Cerebellum (tissue), 4 donors: ENCODE measurements at places on chromosomes 1 and 21. TPM values are rescaled to one million over a fixed set of nuclear protein-coding genes. Genes with fewer than 3 reads are reported as not detected.

CCDC190 gene
- total RNA-seq = not detected

MAP10 gene
- 4.4 TPM for total RNA-seq

BARHL2 gene
- 1.5 TPM for total RNA-seq

BTBD19 gene
- total RNA-seq = 2.4 TPM

OR2T10 gene
- not detected for total RNA-seq

HCRTR1 gene
- total RNA-seq = 0.64 TPM

RIPPLY3 gene
- total RNA-seq = 0.73 TPM

ACKR1 gene
- 4.2 TPM for total RNA-seq

DYNLT5 gene
- 14.9 TPM for total RNA-seq

SLC35D1 gene
- 14.2 TPM for total RNA-seq

CD48 gene
- 0.45 TPM for total RNA-seq

EXTL1 gene
- total RNA-seq = 2.3 TPM

RTCA gene
- total RNA-seq = 37.3 TPM

PRAMEF11 gene
- not detected for total RNA-seq

PBX1 gene
- total RNA-seq = 107 TPM

MANEAL gene
- total RNA-seq = 23.2 TPM

ETNK2 gene
- total RNA-seq = 14.6 TPM

TEX38 gene
- total RNA-seq = not detected

SEMA6C gene
- 21.4 TPM for total RNA-seq

ZNF683 gene
- total RNA-seq = not detected
